ENCODE measurements at places on chromosomes 4 and X.

DNA sequence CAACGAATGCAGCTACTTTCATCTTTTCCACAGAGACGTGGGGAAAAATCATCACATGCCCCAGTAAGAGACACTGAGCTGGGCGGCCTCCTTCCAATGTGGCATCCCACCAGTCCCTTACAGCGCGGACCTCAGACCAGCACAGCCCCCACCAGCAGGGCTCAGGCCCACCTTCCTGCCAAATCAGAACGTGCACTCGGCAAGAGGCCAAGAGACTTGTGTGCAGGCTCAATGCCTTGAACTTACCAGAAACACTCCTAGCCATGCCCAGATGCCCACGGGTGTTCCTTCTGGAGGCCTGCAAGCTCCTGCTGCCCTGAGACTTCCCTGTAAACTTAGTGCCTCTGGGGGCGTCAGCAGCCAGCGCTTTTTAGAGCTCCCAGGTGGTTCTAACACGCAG, 31.2 kb downstream of the WDR1 start:
- DNase-seq: no peak

GRCh38 chrX:9390121-9390520, 74.7 kb upstream of the TBL1X start:
- DNase-seq: no peak

DNA sequence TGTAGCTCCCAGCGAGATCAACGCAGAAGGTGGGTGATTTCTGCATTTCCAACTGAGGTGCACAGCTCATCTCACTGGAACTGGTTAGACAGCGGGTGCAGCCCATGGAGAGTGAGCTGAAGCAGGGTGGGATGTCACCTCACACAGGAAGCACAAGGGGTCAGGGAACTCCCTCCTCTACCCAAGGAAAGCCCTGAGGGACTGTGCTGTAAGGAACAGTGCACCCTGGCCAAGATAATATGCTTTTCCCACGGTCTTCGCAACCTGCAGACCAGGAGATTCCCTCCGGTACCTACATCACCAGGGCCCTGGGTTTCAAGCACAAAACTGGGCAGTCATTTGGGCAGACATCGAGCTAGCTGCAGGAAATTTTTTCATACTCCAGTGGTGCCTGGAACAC, 216.4 kb upstream of the TET2 start:
- DNase-seq: no peak

DNA sequence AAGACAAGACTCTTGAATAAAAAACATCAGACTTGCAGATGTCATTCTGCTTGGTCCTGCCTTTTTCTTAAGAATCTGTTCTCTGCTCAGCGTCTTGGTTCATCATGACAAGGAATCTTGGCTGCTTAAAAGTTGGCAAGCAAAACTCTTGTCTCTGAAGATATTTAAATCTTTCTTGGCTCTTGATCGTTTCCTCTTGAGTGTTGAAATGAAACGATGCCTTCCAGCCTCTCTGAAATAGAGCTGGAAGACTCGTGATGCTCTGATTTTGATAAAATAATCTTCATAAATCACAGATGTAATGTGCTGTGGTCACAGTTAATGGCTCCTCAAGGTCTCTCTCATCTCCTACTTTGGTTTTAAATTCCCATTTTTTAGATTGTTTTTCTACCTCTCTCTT, 39.9 kb upstream of the TMEM192 start:
- no peak for DNase-seq

- no peak for DNase-seq
These were observed 240.9 kb upstream of the VEGFC start for GRCh38 chr4:177033632-177034031.

DNA sequence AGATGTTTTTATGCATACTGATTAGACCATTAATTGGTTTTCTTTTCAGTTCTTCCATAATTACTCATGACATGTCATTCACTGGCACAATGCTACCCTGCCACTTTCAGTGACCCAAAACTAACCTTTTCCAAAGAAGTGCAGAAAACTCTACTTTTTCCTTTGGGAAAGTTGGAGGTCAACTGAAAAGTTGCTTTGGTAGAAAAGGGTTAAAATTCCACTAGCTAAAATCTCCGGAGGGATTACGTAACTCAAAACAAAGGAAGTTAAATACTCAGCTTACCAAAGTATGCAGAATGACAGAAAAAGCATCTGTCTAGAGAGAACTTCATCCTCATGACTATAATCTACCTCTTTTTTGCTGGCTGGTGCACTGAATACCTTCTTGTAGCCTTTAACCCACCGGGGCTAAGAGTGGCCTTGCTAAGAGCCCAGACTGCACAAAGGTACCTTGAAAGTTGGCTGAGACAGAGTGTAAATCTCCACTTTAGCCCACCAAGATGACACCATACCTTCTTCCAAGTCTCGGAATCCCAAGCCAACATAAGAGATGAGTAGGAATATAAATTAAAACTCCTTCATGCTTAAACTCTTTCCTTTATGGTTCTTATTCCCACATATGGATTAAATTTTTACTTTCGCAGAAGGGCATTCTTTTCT, 1099.5 kb upstream of the INTU start:
- no peak for DNase-seq

DNA sequence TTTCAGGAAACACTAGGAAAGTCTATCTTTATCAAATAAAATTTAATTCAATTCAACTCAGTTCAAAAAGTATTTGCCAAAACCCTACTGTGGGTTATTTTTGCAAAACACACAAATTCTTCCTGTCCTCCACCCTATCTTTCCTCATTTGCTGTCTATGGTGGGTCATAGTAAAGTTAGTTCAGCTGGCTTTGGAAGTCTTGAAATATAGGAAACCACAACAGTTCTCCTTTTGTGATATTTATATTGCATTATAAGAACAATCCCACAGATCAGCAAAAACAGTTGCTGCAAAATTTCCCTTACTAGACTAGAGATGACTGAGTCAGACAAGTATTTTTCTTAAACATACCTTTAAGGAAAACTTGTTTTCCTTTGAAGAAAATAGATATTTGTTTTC, 22.2 kb downstream of the CYBB start:
- DNase-seq: no peak

DNA sequence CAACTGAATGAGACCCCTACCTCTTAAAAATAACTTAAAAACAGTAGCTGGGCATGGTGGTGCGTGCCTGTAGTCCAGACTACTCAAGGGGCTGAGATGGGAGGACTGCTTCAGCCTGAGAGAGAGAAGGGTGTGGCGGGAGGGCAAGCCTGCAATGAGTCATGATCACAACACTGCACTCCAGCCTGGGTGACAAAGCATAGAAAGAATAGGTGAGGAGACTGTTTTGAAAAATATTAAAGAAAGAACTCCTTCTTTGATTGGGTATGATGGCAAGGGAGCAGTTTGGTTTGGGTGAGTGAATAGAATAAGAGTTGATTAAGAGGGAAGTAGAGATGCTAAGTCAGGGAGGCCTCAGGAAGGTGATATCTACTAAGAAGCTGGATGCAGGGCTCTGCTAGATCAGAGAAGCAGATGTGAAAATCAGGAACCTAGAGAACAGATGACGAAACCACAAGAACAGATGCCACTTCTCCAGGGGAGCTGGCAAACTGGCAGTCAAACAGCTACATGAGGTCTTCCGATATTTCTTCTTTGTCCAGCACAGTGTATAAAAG, 318.6 kb downstream of the OPHN1 start:
- DNase-seq: no peak

DNA sequence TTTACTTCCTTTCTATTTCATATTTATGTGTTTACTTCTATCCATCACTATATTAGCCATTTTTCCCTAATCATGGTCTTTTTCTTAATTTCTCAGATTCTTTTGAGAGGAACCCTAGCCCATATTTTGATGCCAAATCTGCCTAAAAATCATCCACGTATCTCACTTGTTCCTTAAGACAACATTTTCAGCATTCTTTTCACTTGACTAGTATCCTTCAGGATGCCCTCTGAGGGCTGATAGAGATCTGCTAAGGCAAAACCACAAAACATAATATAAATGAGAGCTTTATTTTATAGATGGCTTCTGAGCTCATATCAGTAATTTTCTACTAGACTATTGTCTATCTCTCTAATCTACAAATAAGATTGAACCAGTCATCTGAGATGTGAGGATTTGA, 341.9 kb downstream of the GPM6A start:
- DNase-seq: no peak

- DNase-seq: no peak
These were observed 235.0 kb downstream of the PALLD start for GRCh38 chr4:168731706-168732414.

- DNase-seq: no peak
These were observed 51.8 kb downstream of the CHRDL1 start for GRCh38 chrX:110743679-110744340.

DNA sequence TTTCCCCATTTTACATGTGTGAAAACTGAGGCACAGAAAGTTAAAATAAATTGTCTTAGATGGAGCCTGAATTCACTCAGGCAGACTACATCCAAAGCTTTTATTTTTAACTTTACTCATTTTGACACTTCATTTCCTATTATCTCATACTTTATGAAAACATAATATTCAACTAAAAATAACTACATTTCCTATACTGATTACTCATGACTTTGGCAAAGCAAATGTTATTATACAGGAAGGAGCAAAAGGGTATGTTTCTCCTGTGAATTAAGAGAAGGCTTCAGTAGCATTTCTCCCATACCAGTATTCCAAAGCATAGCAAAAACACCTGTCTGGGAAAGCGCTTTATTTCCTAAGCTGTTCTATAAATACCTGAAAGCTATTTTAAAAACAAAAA, 178.6 kb downstream of the ADAMTS3 start:
- no peak for DNase-seq

DNA sequence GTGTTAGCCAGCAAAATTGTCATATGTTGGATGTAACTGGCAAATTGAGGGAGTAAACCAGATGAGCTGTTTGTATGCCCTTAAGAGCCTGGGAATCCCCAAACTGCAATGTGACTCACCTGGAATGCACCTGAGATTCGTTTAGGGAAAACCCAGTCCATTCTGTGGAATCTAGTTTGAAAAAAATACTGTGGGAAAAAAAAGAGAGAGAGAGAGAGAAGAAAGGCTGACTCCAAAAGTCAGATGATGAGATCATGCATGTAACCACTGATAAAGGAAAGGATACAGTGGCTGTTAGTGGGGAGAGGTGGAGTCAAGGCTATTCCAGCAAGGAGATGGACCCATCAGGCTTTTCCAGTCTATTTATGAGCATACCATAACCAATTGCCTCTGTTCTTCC, 48.5 kb downstream of the SLC9A7 start:
- no peak for DNase-seq

DNA sequence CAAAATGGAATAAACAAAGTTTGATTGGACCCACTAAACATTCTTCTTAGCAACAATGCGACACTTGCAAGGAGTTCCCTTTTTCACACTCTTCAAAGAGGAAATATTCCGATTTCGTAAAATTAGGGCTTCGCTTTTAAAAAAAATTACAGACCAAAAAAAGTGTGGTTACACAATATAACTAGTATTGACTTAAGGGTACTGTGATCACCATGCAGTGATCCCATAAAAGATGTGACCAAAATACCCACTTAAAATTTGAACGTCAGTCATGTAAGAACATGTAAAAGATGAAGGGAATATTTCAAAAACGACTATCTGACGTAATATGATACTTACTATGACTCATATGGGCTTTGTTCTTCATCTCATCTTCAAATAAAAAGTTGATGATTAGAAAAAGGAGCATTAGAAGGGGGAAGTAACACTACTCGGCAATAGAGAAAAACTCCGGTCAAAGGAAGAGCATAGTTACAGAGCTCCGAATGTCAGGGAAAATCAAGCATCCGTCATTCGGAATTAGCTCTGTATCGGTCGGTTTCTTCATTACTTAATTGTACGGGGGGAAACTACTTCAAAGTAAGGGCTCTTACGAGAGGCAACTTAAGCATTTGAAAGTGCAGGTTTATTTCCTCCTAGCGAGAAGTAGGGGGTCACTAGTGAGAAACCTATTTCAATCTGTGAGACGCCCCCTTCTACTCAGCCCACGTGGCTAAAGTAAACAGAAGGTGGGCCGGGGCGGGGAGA, 1.3 kb upstream of the TET2 start:
- peak; percentile 4 for DNase-seq

DNA sequence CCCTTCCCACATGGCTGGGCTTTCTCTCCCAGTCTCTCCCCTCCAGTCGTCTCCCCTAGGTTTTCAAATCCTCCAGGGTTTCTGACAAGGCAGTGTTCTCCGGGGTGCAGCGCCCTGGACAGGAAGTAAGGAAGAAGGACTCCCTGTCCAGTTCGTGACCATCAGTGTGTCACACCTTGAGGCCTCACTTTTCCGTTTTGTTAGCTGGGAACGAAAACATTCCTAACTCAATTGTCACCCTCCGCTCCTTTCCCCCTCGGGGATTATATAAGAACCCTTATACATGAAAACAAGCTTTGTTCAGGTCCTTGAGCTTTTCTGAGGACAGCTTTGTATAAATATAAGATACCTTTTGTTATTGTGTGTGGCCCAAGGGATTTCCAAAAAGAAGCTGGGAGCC, 92.1 kb downstream of the KDR start:
- DNase-seq: no peak

GRCh38 chr4:3011456-3012220, 48.3 kb downstream of the GRK4 start:
- no peak for DNase-seq

Measured in activated CD4-positive, alpha-beta T cell treated with anti-CD3 and anti-CD28 coated beads, Interleukin-2, amount 10 ng/mL, durations not matched to agents 24 days and 14 days (primary cell).